ENCODE measurements at places on chromosomes 11 and 22.

GRCh38 chr11:60122414-60123036 lies 34.1 kb downstream of the MS4A2 start:
- DNase-seq = no peak

DNA sequence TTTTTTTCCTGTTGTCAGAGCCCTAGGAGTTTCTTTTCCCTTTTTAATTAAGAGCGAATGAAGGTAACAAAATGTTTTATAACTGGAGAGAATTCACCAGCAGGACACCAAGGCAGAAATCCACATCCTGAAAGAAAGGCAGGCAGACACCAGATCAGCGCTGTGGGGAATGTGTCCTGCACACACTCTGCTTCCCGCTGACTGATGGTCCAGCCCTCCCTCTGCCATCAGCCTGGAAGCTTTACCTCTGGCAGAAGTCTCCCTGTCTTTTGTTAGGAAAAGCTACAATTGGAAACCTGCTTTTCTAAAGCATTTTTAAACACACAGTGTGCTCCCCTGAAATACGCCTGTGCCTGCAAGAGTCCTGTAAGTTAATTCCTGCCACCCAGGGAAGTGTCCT lies 638.5 kb downstream of the NTM start:
- DNase-seq = no peak

DNA sequence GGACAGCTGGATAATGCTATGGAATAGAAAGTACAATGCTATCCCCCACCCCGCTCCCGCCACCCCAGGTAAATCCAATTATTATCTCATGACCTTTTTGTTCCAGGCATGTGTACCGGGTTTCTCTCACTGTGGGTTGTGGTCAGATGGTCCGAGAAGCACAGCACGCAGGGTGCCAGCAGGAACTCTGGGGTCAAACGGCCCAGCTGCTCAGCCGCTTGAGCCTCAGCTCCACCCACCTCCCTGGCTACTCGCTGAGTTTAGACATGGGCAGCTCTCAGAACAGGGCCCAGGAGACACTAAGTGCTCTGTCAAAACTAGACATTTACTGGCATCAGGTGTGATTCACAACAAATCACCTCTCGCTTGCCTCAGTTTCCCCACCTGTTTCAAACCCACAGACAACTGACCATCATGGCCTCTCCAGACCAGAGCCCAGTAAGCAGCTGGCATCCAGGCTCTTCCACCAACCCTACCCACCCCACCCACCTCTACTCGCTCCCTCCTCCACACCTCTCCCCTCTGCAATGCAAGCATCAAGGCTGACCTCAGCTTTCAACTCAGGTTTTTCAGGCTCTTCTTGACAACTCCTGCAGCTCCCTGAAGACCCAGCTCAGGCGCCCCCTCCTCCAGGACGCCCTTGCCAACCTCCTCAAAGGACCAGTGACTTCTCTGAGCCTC lies 13.0 kb upstream of the MFNG start:
- no peak for DNase-seq

GRCh38 chr11:44382656-44383240 lies 72.8 kb upstream of the ALX4 start:
- DNase-seq = no peak

GRCh38 chr11:13287036-13287435 lies 9.4 kb downstream of the BMAL1 start:
- DNase-seq = no peak

DNA sequence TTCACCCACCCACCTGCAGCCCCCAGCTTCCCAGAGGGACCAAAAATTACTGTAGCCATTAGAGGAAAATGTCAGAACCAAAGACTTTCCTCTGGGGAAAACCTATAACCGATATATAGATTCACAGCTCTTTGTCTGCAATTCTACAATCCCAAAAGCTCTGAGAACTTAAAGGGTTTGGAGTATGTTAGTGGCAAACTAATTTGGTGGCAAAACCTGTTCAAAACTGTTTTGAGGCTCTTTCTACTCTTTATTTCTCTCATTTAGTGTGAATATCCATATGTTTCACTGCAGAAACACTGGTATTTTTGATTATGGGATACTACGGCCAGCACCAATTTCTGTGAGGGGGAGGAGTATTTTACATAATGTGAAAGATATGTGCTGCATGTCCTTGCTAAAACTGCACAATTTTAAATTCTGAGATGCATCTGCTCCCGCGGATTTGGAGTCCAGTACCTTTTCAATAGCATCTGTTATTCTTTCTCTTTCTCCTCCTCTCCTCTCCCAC lies 87.5 kb upstream of the MTNR1B start:
- no peak for DNase-seq

- no peak for DNase-seq
Observed at GRCh38 chr22:33076343-33076742, 18.2 kb upstream of the SYN3 start.

GRCh38 chr11:10931761-10932670 lies 74.2 kb upstream of the ZBED5 start:
- no peak for DNase-seq

GRCh38 chr22:37439347-37439746 lies 12.1 kb upstream of the ELFN2 start:
- no peak for DNase-seq

GRCh38 chr11:134369656-134370525 lies 38.1 kb downstream of the GLB1L2 start:
- DNase-seq = no peak

- DNase-seq = no peak
Observed at GRCh38 chr11:134530636-134531326, 118.7 kb upstream of the B3GAT1 start.

DNA sequence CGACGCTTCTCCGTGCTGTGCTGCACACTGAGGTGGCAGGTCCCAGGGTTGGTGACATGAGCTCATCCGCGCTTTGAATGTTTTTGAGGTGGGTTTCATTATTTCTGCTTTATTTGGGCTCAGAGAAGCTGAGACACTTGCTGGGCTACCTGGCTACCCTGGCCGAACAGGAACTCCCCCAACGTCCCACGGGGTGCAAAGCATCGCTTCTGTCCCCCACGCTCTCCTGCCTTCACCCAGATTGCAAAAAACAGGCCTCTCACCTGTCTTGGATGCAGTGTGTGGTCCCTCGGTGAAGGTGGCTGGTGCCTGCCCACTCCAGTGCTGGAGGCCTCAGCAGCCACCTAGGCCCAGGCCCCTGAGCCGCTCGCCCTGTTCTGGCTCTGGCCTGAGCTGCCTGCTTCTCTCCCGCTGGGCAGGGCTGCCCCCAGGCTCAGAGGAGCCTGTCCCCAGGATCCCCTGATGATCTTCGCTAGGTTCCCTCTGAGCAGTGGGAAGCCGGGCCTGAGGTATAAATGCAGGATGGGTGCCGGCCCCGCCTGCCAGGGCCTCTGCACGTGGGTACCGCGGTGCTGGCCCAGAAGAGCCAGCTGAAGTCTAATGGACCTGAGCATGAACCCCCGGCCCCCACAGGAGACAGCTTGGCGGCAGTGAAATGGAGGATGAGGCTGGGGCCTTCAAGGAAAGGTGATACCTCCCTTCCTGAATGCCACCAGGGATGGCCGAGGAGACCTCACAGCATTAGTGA lies 15.8 kb upstream of the MRGPRD start:
- DNase-seq = no peak

DNA sequence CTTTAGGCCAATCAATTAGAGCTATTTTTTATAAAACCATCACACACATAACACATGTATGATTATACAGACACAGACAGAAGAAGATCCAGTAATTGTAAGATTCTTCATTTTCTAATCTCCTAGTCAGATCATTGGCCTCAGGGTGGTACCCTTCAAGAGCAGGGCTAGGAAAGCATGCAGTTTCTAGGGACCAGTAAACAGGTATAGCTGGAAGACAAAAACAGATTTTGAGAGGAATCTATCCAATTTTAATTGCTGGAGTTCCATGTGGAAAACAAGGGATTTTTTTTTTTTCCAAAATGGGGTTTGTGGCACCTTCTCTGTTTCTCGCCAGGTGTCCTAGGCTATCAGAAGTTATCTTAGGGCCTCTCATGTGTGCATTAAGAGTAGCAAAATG lies 29.6 kb downstream of the METTL15 start:
- no peak for DNase-seq

- DNase-seq = no peak
Observed at GRCh38 chr11:4551346-4551979, 6.5 kb downstream of the OR52M1 start.

DNA sequence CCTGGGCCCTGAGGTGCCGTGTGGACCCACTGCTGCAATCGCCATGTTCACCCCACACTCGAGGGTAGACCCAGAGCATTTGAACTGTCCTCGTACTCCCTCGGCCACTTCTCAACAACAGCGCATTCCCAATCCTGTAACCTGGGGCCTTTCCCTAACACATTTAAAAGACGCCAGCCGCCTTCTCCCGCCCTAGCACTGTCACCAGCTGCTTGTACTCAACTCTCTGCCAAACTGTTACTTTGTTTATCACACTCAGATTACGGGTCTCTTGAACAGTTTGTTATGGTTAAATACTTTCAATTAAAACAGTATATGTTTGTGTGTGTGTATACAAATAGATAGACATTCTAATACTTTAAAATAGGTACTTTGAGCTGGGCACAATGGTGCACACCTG lies 20.7 kb downstream of the CDKN1C start:
- no peak for DNase-seq

DNA sequence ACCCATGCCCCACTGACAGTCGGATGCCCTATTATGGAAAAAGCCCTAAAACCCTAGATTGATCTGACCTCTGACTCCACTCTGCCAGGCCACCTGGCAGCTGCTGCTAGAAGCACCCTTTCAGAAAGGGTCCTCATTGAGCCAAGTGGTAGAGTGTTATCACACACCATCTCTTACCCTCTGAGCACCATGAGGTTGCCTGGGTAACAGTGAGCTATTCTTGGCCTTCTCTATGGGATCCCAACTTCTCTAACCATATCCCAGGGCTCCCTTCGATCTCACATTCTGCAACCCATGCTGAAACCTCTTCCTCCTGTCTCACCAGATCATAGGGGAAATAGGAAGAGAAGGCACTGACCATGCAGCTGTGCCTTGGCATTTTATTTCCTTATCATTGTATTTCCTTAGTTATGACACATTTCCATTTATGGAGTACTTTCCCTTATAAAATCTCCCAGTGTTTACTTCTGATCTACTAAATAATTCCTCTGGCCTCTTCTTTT lies 52.7 kb downstream of the MPPED2 start:
- DNase-seq = no peak

DNA sequence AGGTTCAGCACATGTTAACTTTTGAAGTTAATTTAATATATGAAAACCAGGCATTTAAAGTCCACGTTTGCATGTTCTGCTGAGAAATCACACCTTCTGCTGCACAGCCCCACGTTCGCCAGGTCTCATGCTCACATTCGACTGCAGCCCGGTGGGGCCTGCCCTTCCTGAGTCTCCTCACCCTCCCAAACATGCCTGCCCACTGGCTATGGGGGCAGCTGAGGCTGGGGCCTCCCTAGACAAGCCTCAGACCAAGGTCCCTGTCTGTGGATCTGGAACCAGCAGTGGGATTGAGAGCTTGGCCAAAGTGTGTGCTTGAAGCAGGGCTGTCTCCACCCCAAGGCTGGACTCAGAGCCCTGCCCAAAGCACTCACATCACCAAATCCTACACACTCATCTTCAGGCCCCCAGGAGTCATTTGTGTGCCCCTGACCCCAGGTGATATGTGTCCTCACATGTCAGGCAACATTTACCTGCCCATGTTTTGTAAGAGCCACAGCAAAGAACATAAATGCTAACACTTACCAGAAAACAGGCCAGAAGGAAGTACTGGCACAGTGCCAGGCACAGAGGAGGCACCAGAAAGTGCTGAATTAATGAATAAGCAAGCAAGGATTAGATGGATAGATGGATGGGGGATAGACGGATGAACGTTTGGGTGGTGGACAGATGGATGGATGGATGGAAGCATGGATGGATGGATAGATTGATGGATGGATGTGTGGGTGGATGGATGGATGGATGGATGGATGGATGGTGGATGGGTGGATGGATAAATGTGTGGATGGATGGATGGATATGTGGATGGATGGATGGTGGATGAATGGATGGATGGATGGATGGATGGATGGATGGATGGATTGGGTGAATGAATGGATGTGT lies 9.4 kb upstream of the FADD start:
- no peak for DNase-seq

- DNase-seq = no peak
Observed at GRCh38 chr11:57387289-57388030, 3.0 kb downstream of the PRG2 start.

GRCh38 chr22:38890377-38890776 lies 18.4 kb upstream of the CBX6 start:
- no peak for DNase-seq

GRCh38 chr11:130159657-130160497 lies at the start of gene ST14:
Gene ST14, plus strand, starts transcription at chr11:130159782. Its CDS starts 198 bp downstream, at chr11:130159980.
- no peak for DNase-seq

GRCh38 chr11:131824771-131825170 lies 454.4 kb downstream of the NTM start:
- DNase-seq = no peak

DNA sequence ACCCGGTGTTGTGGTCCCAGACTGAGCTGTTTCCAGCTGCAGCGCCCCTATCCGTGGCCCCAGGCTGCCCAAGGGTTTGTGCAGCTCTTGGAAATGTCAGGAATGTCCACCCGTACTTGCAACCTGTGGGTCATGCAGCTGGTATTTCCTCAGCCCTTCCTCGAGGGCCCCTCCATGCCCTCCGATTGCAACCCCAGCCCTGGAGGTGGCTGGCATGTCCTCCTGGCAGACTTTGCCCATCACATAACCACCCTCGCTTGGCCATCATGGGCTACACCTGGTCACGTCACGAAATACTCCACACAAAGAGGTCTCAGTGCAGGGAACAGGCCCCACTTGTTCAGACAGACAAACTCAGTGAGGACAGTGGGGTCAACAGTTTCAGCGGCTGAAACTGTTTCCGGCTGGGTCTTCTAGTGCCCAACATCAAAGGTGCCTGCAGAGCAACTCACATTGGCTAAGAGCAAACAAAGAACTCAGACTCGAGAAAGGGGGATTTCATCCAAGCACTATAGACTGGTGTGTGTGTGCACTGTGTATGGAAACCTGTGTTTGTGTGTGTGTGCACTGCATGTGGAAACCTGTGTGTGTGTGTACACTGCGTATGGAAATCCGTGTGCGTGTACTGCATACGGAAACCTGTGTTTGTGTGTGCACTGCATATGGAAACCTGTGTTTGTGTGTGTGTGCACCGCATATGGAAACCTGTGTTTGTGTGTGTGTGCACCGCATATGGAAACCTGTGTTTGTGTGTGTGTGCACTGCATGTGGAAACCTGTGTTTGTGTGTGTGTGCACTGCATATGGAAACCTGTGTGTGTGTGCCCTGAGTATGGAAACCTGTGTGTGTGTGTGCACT lies 72.8 kb upstream of the CCND1 start:
- DNase-seq = no peak
